Breast epithelium (tissue), 4 donors: ENCODE measurements at places on chromosomes 3 and 15. TPM values are rescaled to one million over a fixed set of nuclear protein-coding genes. Genes with fewer than 3 reads are reported as not detected.

- H3K36me3 ChIP-seq, result no peaks in the 10 kb centered on the region
- no peak overlapping the region for H3K4me3 ChIP-seq
- no peak for DNase-seq
- H3K27ac ChIP-seq, result peak overlapping the region; percentile 84
- H3K4me1 ChIP-seq, result no peaks in the 10 kb centered on the region
Measured at GRCh38 chr3:102181175-102181920, 253.5 kb upstream of the ZPLD1 start.

DNA sequence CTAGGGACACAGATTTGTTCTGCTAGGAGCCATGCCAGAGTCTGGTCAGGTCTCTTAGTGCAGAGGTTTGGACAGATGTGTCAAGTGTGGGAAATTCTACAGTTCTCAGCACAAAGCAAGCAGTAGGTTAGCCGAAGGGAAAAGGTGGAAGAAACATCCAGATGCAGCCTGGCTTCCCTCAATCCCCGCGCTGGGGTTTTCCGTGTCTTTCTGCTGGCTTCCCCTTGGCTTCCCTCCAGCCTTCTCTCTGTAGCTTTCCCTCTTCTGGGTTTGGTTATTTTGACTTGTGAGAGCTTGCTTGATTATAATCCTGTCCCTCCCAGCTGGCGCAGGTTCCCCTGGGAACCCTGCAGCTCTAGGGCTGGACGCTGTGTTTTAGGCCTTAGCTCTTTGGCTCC, 4.1 kb downstream of the TF start:
- no peak for DNase-seq
- no peak overlapping the region for H3K4me3 ChIP-seq
- no peak overlapping the region for H3K27ac ChIP-seq

- H3K4me3 ChIP-seq, result no peak overlapping the region
- peak overlapping the region; percentile 16 for H3K27ac ChIP-seq
- H3K36me3 ChIP-seq, result no peaks in the 10 kb centered on the region
- peaks cover 1% of the 10 kb centered on the region for H3K4me1 ChIP-seq
- no peaks in the 10 kb centered on the region for H3K27me3 ChIP-seq
Measured at GRCh38 chr15:75037685-75038084, 14.3 kb downstream of the PPCDC start.

The C3orf49 gene
- not detected for total RNA-seq

The CIDEC gene
- 92.3 TPM for total RNA-seq

The GPR62 gene
- not detected for total RNA-seq

GRCh38 chr3:52530918-52531826, 2.5 kb downstream of the NT5DC2 start:
- no peaks in the 10 kb centered on the region for H3K36me3 ChIP-seq
- H3K27me3 ChIP-seq, result no peaks in the 10 kb centered on the region
- H3K4me3 ChIP-seq, result peak overlapping the region; percentile 8
- DNase-seq, result peak; percentile 38

GRCh38 chr3:71579935-71580406, 3.6 kb downstream of the FOXP1 start:
- H3K4me1 ChIP-seq, result no peaks in the 10 kb centered on the region
- no peaks in the 10 kb centered on the region for H3K36me3 ChIP-seq
- H3K27ac ChIP-seq, result peak overlapping the region; percentile 98
- H3K4me3 ChIP-seq, result peak overlapping the region; percentile 95
- no peaks in the 10 kb centered on the region for H3K27me3 ChIP-seq

GRCh38 chr3:144129536-144130214, 158.1 kb downstream of the DIPK2A start:
- H3K27me3 ChIP-seq, result no peaks in the 10 kb centered on the region
- no peaks in the 10 kb centered on the region for H3K4me1 ChIP-seq
- no peak overlapping the region for H3K27ac ChIP-seq

DNA sequence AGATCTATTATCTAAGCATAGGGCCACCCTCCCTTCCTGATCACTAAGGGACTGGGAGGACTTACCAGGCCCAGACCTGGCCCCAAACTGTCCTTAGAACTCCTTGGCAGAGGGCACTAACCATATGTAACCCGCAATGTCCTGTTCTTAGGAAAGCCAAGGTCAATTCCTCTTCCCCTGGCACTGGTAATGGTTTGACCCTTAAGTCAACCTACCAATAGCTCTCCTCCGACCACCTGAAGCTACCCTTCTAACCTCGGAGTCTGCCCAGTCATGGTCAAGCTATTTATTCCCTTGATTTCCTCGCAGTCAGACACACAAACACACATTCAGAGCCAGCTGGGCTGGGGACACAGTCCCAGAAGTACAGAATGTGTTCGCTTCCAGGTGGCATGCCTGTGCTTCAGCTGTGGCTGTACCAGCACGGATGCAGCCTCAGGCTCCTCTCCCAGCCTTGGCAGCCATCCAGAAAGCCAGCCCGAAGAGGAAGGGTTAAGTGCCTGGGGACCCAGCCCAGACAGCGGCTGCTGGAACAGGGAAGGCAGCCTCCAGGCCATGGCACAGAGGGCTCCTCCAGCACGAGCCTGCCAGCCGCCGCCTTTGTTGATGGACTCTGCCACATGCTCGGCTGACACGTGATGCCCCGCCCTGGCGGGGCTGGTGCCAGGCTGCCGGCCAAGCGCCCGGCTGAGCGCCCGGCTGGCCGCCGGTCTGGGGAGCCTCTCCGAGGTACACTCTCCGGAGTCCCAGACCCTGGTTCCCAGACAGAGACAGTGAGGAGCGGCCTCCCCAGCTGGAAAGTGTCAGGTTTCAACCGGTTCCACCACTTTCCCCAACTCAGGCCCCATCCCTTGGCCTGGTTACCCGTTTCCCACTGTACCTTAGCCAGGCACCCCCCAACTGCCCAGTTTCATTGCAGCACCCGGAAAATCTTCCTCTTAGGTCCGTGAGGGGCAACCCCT, 5.5 kb downstream of the BMF start:
- H3K36me3 ChIP-seq, result no peaks in the 10 kb centered on the region
- no peak overlapping the region for H3K4me3 ChIP-seq
- peak; percentile 96 for DNase-seq
- H3K4me1 ChIP-seq, result peaks cover 62% of the 10 kb centered on the region

- DNase-seq, result no peak
- H3K4me1 ChIP-seq, result no peaks in the 10 kb centered on the region
- no peak overlapping the region for H3K27ac ChIP-seq
- H3K36me3 ChIP-seq, result no peaks in the 10 kb centered on the region
Measured at GRCh38 chr3:30302027-30302426, 304.4 kb upstream of the TGFBR2 start.

GRCh38 chr15:90685591-90686434, 31.3 kb upstream of the BLM start:
- H3K27ac ChIP-seq, result no peak overlapping the region
- H3K4me1 ChIP-seq, result no peaks in the 10 kb centered on the region
- no peak for DNase-seq
- no peaks in the 10 kb centered on the region for H3K27me3 ChIP-seq

- no peaks in the 10 kb centered on the region for H3K36me3 ChIP-seq
- no peaks in the 10 kb centered on the region for H3K27me3 ChIP-seq
- H3K4me1 ChIP-seq, result no peaks in the 10 kb centered on the region
- H3K27ac ChIP-seq, result no peak overlapping the region
- no peak for DNase-seq
- H3K4me3 ChIP-seq, result no peak overlapping the region
Measured at GRCh38 chr3:167840247-167840646, 104.7 kb downstream of the SERPINI1 start.

DNA sequence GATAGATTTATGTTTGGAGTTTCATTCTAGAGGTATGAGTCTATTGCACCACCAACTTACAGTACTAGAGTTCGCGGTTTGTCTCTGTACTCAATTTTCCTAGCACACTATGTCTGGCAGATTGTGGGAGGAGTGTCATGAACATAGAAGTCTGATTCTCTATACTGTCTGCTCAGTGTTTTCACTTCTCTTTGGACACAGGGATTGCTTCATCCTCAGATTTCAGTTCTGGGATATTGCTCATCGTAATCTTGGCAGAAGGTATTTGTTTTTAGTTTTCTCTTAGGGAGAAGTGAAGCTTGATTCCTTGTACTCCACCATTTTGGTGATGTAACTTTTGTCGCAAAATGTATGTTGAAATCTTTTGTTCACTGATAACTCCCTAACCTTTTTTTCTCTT, 27.8 kb upstream of the AZI2 start:
- no peak overlapping the region for H3K27ac ChIP-seq
- H3K4me3 ChIP-seq, result no peak overlapping the region
- no peak for DNase-seq

DNA sequence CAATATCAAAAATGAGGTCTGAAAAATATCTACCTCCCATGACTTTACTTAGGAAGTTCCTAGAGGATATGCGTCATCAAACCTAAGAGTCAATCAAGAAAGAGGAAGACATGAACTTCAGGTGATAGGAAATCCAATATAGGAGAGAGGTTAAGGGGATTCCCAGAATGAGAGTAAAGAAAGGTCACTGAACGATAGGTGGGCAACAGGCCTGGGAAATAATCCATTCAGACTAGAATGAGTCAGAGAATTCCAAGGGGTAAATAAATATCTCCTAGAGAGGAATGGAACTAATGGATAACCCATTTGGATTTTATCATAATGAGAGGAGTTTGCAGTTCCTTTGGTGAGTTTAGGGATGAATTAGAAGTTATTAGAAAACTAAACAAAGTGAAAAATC, 131.1 kb upstream of the NUDT16 start:
- H3K4me1 ChIP-seq, result no peaks in the 10 kb centered on the region
- H3K27me3 ChIP-seq, result no peaks in the 10 kb centered on the region
- H3K4me3 ChIP-seq, result no peak overlapping the region
- H3K27ac ChIP-seq, result no peak overlapping the region

- no peak overlapping the region for H3K4me3 ChIP-seq
- DNase-seq, result no peak
- H3K4me1 ChIP-seq, result no peaks in the 10 kb centered on the region
- no peak overlapping the region for H3K27ac ChIP-seq
- no peaks in the 10 kb centered on the region for H3K36me3 ChIP-seq
Measured at GRCh38 chr3:38738630-38739395, 77.2 kb downstream of the SCN10A start.

GRCh38 chr3:20280257-20280656, 94.3 kb upstream of the SGO1 start:
- no peak for DNase-seq
- no peak overlapping the region for H3K27ac ChIP-seq
- no peaks in the 10 kb centered on the region for H3K27me3 ChIP-seq
- no peaks in the 10 kb centered on the region for H3K4me1 ChIP-seq
- H3K4me3 ChIP-seq, result no peak overlapping the region

DNA sequence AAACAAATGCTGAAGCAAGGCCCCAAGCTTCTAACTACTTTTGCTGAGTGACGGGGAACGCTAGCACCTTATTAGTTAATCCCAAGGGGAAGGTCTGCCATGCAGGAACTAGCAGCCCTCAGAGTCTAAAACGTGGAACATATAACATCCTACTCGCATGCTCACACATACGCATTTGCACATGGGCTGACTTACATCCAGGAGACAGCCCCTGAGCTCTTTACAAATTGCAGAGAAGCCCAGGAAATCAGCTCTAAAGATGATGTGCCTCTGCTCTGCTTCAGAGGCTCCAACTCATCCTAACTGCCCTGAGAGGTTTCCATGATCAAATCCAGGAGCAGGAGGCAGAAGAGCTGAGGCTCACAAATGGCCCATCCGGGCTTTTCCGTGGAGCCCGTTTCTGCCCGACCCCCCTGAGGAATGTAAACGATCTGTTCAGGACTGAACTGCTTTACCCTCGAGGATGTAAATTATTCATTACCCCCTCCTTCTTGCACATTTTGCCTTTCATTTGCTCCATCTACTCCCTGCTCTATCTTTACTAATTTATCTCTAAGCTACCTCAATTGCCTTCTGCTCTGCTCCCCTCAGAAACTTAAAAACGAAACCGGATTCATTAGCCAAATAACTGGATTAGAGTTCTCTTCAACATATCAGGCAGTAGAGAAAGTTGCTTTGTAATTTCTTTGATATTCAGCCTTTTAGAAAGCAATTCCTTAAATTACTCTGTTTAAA, 141.9 kb upstream of the CCDC54 start:
- no peaks in the 10 kb centered on the region for H3K4me1 ChIP-seq
- H3K27ac ChIP-seq, result peak overlapping the region; percentile 35
- no peaks in the 10 kb centered on the region for H3K36me3 ChIP-seq
- H3K27me3 ChIP-seq, result no peaks in the 10 kb centered on the region
- H3K4me3 ChIP-seq, result peak overlapping the region; percentile 61
- DNase-seq, result no peak
